ENCODE measurements at places on chromosomes 11 and 22.
A peak's percentile ranks its signal among the peaks of the same experiment; 100 is the strongest.

DNA sequence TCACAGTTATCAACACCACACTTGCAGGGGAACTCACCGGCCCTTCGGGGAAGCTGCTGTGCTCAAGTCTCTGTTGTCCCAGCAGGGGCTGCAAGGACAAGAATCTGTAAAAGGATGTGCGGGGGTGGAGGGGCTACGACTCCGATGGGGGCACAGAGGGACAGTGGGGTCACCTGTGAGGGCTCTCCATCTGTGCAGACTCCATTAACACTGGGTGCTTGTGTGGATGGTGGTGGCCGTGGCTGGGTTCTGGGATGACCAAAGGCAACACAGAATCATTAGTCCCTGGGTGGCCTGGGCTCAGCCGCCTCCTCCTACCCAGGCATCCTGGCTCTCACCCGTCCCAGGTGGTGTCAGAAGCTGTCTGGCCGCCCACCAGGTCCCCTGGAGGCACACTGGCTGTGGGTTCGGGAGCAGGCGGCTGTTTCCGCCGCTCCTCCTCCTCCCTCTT lies 10.2 kb upstream of the RBM4B start:
- H3K36me3 ChIP-seq, result peaks cover 4% of the 10 kb centered on the region
- peaks cover 4% of the 10 kb centered on the region for H3K4me1 ChIP-seq

DNA sequence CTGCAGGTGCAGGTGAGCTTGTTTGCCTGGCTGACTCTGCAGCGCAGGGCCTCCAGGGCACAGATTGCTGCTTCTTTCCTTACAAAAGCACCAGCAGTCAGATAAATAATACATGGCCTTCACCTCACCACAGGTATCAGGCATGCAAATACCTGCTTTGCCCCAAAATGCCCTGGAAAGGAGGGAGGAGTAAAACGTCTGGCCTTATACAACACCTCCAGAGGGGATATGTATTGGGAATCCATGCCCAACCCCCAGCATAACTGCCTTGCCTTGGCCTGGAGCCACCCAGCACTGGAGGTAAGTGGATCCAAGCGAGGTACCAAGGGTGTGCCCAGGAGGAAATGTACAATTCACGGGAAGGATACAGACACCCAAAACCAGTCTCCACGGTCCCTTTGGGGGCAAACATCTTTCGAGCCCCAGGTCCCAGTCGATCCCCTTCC lies 860 bp downstream of the TMEM184B start:
- H3K27ac ChIP-seq, result no peak overlapping the region
- peak overlapping the region; percentile 92 for H3K4me3 ChIP-seq
- H3K36me3 ChIP-seq, result no peaks in the 10 kb centered on the region

DNA sequence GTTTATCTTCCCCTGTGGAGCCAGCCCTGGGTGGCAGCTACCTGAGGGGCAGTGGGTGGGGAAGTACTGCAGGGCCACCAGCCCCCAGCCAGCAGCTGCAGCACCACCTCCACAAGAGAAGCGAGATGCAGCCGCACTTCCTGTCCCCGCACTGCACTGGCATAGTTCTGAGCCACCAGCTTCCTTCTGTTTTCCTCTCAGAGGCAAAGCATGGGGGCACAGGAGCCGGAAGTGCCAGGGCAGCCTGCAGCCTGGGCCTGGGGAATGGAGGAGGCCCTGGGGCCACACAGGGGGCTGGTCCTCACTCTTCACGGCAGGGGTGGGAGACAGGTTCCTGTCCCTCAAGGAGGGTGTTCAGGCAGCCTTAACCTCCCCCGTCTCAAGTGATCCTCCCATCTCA lies 11.9 kb upstream of the SH3BP1 start:
- no peaks in the 10 kb centered on the region for H3K27me3 ChIP-seq
- peaks cover 2% of the 10 kb centered on the region for H3K36me3 ChIP-seq
- H3K4me3 ChIP-seq, result no peak overlapping the region

DNA sequence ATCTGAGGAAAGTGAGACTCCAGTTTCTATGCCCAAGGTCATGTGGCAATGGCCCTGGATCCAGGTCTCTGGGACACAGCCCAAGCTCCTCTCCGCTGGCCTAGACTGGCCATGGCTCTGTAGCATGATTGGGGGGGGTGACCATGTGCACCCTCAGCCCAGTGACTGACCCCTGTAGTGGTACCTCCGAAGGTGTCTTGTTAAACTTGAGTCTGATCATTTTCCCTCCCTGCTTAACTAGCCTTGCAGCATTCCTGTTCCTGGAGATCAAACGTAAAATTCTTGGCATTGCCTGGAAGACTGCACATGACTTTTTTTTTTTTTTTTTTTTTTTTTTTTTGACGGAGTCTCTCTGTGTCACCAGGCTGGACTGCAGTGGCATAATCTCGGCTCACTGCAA lies 1116.0 kb downstream of the TBC1D22A start:
- H3K36me3 ChIP-seq, result no peaks in the 10 kb centered on the region
- no peak for DNase-seq
- H3K4me3 ChIP-seq, result no peak overlapping the region

- H3K36me3 ChIP-seq, result peaks cover 13% of the 10 kb centered on the region
- H3K4me3 ChIP-seq, result peak overlapping the region; percentile 87
- H3K4me1 ChIP-seq, result peaks cover 16% of the 10 kb centered on the region
- DNase-seq, result no peak
- peaks cover 54% of the 10 kb centered on the region for H3K27me3 ChIP-seq
Measured at GRCh38 chr11:113313601-113314000, 782 bp upstream of the TTC12 start.

GRCh38 chr22:36368359-36368983 lies 19.3 kb downstream of the MYH9 start:
- peaks cover 83% of the 10 kb centered on the region for H3K4me1 ChIP-seq
- no peaks in the 10 kb centered on the region for H3K27me3 ChIP-seq
- no peak for DNase-seq
- H3K36me3 ChIP-seq, result no peaks in the 10 kb centered on the region

GRCh38 chr11:126525702-126526101 lies 170.2 kb downstream of the ST3GAL4 start:
- peaks cover 6% of the 10 kb centered on the region for H3K4me1 ChIP-seq
- no peaks in the 10 kb centered on the region for H3K27me3 ChIP-seq
- H3K4me3 ChIP-seq, result no peak overlapping the region
- no peaks in the 10 kb centered on the region for H3K36me3 ChIP-seq

DNA sequence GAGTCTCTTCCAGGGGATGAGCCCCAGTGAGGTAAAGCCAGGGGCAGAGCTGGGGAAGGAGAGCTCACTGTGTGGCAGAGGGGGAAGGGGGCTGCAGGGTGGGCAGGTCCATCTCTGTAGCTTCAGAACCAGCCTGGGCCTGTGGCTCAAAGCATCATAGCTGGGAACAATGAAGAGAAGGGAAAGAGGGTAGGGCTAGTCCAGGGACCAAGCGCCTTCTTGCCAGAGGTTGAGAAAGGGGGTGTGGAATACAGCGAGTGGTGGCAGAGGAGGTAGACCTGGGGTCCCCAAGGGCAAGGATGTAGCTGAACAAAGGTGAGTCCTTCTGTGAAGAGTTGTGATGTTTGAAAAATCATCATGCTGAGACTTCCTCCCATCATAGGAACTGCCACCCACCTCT lies 1.2 kb upstream of the PLA2G3 start:
- no peaks in the 10 kb centered on the region for H3K27me3 ChIP-seq
- H3K4me1 ChIP-seq, result peaks cover 30% of the 10 kb centered on the region
- H3K4me3 ChIP-seq, result no peak overlapping the region
- peak overlapping the region; percentile 92 for H3K27ac ChIP-seq
- H3K36me3 ChIP-seq, result no peaks in the 10 kb centered on the region

DNA sequence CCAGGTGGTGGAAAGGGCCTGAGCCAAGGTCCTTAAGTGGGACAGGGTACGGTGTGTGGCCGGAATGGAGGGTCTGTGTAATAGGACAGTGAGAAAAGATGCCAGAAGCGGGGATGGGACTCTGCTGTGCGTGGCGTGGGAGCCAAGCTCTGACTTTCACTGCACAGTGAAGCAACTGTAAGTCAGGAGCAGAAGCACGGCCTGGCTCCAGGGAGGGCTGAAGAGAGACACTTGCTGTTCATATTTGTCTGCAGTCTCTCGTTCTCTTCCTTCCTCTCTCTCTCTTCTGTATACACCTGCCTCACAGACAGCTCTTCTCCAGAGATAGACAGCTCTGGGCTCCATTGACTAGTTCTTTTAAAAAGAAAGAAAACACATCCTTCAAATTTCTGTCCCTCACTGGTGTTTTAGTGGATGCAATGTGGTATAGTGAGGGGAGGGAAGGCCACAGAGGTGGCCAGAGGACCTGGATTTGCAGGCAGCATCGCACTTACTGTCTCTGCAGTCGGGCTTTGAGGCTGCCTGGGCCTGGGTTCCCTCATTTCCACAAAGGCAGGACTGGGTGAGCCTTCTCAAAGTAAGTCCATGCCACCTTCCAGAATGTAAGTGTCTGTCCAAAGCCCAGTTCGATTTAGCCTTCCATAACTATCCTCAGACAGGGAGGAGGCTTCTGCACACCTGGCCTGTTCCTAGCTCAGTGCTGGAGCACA lies 2.1 kb downstream of the IL17RA start:
- H3K36me3 ChIP-seq, result no peaks in the 10 kb centered on the region
- peaks cover 41% of the 10 kb centered on the region for H3K27me3 ChIP-seq
- H3K4me1 ChIP-seq, result peaks cover 9% of the 10 kb centered on the region
- no peak for DNase-seq
- no peak overlapping the region for H3K27ac ChIP-seq

DNA sequence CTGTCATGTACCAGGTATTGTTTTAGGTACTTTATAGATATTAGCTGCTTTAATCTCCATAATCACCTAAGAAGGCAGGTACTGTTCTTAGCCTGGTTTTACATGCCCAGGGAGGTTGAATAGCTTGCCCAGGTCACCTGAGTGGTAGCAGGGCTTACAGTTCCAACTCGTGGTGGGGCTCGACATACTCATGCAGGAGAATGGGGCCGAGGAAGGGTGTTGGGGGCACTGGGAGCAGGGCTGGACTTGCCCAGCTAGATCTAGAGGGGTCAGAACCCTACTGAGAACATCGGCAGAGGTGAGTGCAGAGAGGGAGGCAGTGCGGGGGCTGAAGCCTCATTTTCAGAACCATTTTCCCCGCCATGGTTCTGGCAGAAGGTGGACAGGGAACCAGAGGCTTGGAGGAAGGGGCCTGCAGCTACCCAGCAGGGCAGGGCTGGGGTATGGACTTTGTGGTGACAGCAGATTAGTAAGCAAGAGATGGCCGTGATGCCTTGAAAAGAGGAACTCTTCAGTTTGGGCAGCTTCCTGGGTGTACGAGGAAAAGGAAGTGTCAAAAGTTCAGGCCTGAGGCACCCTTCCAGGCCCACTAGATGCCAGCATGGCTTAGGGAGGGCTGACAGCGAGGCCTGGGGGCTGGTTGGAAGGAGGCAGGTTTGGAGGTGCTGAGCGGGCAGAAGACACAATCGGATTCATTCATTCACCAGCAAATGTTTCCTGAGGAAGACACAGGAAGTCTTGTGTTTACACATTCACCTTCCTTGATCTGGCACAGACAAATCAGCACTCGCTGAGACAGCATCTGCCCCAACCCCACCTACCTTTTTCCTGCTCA lies 54.7 kb upstream of the LYVE1 start:
- no peak overlapping the region for H3K4me3 ChIP-seq
- H3K27me3 ChIP-seq, result no peaks in the 10 kb centered on the region
- no peaks in the 10 kb centered on the region for H3K36me3 ChIP-seq
- H3K4me1 ChIP-seq, result peaks cover 16% of the 10 kb centered on the region
